Hematopoietic multipotent progenitor cell treated with erythropoietin and hydrocortisone succinate and interleukin-3 and kit ligand, for 4 days (in vitro differentiated cells): ENCODE measurements at places on chromosomes 1 and 21.

GRCh38 chr1:183654706-183655105 is 1.6 kb upstream of the APOBEC4 start:
- DNase-seq: no peak

- no peak for DNase-seq
Measured at GRCh38 chr1:65505547-65506300, 85.3 kb downstream of the LEPR start.

DNA sequence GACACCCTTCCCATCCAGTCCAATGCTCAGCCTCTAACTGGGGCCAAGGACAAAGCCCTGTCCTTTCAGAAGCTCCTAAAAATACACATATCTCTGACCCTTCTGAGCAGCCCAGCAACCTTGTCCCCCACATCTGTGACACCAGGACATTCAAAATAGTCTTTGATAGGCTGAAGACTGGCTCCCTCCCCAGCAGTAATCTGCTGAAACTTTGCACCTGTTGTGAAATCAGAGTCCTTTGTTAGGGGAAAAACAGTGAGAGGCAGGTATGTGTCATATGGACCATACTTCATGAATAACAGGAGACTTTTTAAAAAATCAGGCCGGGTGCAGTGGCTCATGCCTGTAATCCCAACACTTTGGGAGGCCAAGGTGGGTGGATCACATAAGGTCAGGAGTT is 82.4 kb upstream of the VAMP3 start:
- no peak for DNase-seq

DNA sequence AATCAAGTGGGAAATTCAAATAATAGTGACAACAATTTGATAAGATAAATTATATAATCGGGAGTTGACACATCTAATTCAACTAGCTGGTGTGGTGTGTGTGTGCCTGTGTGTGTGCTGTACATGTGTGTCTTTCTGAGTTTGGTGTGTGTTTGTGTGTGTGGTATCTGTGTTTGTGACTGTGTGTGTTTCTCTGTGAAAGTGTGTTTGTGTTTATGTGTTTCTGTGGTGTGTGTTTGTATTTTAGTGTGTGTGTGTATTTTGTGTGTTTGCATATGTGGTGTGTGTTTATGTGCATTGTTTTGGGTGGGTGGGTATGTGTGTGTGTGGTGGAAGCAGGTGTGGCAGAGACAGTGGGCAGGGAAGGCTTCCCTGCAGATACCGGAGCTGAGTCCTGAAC is 4.8 kb upstream of the DSCAM start:
- no peak for DNase-seq

DNA sequence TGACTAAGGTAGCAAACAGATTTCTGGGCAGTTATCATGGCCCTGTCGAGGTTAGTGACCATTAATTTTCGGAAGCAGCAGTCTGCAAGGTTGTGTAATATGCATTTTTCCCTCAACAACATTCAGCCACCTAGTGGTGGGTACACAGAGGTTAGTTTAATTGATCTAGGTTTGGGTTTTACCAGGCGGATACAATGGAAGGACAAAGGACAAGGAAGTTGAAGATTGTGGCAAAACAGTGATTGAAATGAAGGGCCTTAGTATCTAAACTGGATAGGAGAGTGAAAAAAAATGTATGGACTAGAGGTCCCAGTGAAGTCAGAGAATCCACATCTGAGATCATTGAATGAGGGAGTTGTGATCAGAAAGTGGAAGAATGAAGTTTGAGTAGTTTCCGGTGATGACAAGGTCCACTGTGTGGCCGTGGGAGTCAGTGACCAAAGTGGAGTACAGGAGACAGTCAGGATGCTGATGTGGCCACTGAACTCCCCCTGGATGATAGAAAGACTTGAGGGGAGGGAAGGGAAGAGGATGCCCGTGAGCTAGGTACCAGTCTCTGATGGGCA is 2.8 kb downstream of the ARMH1 start:
- DNase-seq: peak; percentile 82

DNA sequence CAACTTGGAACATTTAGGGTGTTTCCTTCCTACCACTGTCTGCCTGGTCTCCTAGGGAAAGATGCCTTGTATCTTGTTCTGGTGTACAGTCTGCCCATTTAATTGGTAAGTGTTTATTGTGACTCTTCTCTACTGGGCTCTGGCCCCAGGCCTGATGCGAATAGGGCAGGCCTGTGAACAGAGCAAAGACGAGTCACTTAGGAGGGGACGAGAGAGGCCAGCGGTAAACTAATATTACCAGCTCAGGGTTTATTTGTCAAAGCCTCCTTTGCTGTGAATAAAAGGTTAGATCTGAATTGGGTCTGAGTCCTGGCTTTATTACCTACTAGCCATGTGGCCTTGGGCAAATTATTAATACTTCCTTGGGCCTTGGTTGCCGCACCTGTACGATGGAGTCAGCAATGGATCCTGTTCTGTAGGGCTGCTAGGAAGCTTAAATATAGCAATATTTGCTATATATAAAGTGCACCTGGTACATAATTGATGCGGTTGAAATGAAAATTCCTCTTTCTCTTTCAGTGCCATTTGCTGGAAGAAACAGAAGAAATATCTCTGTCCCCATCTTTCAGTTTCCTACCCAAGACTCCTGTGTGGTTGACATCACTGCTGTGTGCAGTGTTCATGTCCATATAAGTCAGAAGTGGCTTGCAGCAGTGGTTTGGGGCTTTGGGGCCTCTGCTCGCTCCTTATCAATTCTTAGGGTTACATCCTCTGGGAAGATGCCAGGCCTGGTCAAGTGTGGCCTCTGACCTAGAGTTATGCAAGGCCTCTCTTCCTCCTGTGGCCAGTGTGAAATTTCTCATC is 32.4 kb downstream of the MAPKAPK2 start:
- peak; percentile 85 for DNase-seq

- no peak for DNase-seq
Measured at GRCh38 chr1:15215116-15215515, 31.9 kb upstream of the FHAD1 start.

DNA sequence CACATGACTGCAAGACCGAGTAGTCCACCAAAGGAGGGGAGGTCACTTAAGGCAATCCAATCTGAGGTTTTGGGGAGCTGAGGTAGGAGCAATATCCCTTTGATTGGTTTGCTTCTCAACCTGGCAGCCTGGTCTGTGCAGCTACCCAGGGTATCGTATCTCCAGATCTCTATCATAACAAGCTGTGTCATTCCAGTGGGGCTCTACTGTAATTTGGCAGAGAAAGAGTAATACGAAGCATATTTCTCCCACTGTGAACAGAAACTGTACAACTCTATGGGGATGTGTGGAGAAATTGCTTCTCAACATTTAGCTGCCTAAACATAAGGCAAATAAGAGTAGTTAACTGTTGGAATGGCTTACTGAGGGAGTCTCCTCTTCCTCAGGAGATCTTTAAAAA is 20.6 kb downstream of the CD101 start:
- no peak for DNase-seq

DNA sequence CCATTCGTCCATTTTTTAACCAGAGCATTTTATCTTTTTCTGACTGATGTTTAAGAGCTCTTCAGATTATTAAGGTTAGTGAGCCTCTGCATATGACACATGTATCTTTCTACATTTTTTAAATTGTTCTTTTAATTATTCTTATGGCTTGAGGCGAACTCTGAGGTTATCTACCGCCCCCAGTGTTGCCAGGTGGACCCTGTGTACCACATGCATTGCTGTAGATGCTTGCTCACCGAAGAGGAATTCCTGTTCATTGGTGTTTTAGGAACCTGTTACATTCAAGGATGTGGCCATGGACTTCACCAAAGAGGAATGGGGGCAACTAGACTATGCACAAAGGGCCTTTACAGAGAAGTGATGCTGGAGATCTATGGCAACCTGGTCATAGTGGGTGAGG is 31.8 kb downstream of the ZNF684 start:
- DNase-seq: no peak
